ENCODE measurements at places on chromosomes 4 and X. TPM values are rescaled to one million over a fixed set of nuclear protein-coding genes. Genes with fewer than 3 reads are reported as not detected.

DNA sequence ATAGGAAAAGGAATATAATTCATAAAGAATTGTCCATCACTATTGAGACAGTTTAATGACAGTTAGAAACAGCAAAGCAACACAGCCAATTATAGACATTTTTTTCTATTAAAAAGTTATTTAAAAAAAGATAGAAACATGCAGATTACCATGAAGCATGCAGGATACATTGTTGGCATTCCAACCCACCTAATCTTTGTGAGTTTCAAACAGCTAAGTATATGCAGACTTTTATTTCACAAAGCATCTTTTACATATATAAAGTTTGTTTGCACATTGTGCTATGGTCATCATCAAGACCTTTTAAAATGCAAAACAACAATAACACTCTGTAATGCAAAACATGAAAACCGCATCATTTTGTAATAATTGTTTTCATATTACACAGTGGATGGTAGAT lies 125.9 kb upstream of the ETNPPL start:
- no peak for DNase-seq

- no peak for DNase-seq
These were observed 58.1 kb downstream of the ADGRG2 start for GRCh38 chrX:19064175-19064574.

DNA sequence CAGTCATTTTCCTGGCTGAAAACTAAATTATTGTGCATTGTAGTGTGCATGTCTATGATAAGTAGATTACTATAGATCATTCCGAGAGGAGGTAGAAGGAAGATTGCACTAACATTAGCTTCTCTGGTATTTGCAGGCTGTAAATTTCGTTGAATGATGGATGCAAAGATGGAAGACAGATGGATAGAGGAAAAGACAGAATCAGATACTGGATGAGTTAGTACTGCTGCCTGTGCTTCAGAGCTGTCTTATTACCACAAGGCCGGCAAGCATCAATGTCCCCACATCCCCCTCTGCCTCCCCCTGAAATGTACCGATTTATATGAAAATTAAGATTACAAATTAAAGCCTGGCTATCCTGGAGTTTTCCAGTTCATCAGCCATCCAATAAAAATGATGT lies 17.7 kb downstream of the NAA11 start:
- no peak for DNase-seq

- DNase-seq = no peak
These were observed 18.0 kb upstream of the STAG2 start for GRCh38 chrX:123943488-123943887.

The CPE gene
- 224 TPM for total RNA-seq

DNA sequence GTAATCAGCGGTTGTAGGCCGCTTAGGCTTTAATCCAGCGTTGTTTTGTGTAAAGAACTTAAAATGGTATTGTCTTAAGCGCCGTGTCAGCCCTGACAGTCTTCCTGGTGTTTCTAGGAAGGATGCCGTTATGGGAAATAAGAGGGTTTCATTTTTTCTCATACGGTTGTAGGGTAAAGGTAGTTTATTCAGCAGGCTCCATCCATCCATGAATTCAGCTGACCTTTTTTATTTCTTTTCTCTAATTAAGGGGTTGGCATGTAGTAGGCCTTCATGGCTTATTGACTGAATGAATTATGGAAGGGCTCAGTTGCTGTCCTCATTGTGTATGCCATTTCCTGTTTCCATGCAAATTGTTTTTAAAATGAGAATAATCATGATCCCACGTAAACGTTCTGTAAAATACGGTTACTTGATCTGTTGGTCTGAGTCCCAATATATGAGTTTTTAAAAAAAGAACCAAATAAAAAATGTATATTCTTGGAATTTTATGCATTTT lies 693 bp downstream of the OCIAD1 start:
- no peak for DNase-seq

DNA sequence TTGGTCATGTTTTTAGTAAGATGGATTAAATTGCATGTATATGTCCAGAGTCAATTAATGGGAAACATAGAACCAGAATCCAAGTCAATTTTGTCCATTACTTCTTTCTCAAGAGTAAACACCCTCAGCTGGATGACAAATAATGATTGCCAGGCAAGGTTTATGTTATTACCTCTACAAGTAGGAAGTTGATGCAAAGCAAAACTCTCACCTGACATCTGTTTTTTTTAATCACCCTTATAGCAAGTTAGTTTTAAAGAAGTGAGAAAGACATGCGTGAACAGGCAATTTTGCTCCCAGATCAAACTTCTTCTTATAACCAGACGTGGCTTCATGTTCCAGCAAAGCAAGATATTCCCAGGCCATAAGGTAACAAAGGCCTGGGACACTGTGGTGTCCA lies 348.5 kb upstream of the FTHL17 start:
- DNase-seq = no peak

DNA sequence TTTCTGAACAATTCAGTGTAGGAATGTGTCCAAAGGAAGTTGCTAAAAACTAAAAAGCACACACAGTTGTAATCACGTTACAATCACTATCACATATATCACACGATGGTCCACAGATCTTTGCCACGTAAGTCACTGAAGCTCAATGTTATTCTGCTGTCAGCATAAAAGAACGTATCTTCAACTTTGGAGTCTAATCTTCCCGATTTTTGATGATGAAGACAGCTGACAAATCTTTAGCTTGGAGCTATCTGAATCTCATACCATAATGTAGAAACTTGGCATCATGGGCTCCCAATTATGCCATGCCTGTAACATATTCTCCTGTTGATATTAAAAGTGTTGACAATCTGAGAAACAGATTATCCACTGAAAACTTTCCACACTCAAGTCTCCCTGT lies 158.4 kb downstream of the UBE2NL start:
- no peak for DNase-seq

The PHOX2B gene
- total RNA-seq = not detected

DNA sequence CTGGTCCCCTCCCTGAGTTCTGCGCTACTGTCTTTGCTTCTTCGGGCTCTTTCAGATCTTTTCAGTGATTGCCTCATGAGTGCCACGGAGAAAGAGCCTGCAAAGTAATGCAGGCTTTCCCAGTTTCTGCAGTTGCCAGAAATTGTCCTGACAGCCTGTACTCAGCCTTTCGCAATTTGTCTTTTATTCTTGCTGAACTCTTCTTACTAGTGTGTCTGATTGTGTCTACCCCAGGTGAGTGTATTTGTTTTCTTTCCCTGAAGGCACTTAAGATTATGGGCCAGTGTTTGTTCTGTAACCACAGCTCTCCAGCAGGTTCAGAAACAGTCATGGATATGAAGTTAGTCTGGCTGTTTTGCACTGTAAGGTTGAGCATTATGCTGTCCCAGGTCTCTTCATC lies 47.1 kb downstream of the FAM193A start:
- no peak for DNase-seq

DNA sequence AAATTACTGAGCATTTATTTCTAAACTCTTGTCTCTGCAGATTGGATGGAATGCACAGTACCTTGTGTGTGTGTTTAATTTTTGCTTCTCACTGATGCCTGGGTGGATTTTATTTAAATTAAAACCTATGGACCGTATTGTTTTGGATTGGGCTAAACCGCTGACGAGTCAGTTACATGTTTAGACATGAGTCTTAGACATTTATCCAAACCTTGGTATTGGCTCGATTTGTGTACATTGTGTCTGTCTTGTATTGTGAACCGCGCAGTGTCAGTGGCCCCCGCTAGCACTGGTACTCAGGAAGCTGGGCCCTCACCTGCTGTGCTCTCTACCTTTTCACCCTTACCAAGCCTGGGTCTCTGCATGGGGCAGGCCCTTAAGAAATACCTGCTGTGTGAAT lies 40.8 kb upstream of the TADA2B start:
- DNase-seq = no peak

GRCh38 chrX:132488180-132488705 lies 595 bp downstream of the MBNL3 start:
- DNase-seq = no peak

The SLC2A9 gene
- 6.6 TPM for total RNA-seq

GRCh38 chr4:9904976-9905587 lies 116.2 kb downstream of the SLC2A9 start:
- no peak for DNase-seq

The FATE1 gene
- not detected for total RNA-seq

GRCh38 chr4:70623323-70623722 lies 5.2 kb upstream of the ENAM start:
- no peak for DNase-seq

The TMEM271 gene
- not detected for total RNA-seq

DNA sequence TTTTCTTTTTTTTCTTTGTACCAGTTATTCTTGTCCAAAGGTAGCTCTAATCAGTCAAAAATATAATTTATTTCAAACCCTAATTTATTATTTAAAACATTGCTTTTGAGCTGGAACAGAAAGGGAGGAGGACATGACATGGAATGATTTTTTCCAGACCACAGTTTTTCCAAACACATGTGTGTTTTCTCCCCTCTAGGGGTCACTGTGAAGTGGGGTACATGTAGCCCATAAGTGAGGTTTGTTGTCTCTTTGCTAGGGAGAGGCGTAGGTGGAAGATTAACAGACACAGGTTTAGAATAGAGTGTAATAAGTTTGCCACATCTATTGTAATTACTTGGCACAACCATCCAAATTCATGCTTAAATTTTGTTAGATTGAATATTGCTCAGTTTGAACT lies 83.0 kb downstream of the TNIP2 start:
- no peak for DNase-seq

The HSFX2 gene
- total RNA-seq = 0.63 TPM

DNA sequence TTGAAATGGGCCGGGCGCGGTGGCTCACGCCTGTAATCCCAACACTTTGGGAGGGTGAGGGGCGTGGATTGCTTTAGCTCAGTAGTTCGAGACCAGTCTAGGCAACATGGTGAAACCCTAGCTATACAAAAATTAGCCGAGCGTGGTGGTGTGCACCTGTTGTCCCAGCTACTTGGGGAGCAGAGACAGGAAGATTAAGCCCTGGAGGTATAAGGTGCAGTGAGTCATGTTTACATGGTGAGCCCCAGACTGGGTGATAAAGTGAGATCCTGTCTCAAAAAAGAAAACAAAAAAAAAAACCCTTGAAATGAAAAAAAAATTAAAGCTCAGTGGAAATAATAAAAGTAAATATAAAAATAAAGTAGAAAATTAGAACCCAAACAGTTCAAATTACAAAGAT lies 6.9 kb upstream of the XAGE2 start:
- DNase-seq = no peak

The SPATA4 gene
- not detected for total RNA-seq

The EVC gene
- 29.3 TPM for total RNA-seq

- no peak for DNase-seq
These were observed 461.4 kb downstream of the MID1IP1 start for GRCh38 chrX:39262641-39263040.

DNA sequence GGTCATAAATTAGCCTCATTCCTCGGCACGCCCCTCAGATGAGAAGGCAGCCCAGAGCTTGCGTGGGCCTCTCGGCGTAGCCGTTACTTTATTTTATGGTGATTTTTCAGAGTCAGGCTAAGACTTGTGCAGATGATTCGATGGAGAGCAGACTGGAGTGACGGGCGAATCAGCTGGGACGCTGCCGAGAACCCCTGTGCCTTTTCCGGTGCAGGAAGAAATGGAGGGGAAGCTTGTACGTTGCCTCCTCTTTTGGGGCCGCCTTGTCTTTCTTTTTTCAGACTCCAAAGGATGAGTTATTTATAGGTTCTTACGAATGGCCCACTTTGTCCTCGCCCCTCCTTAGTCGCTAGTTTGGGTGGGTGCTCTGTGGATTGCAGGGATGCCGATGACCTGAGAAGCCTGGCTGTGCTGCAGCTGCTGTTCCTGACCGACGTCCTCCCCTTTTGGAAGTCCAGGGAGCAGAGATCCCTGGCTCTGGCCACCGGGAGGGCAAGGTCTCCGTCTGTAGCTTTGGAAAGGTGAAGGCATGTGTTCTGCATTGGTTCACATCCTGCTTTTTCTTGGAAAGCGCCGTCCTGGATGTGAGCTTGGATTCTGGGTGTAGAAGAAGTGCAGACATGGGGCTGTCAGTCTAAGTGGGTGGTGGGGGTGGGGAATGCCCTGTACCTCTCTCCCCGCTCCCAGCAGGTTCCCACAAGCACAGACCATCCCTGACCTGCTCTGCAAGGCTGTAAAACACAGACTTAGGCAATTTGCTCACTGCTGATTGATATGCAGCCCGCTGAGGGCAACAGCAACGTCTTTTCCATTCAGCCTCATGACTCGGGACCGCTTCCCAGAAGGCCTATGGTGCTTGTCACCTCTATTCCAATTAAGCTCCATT lies 9.3 kb downstream of the SORCS2 start:
- DNase-seq = no peak

- no peak for DNase-seq
These were observed 301.8 kb upstream of the CTSO start for GRCh38 chr4:156255230-156256007.

DNA sequence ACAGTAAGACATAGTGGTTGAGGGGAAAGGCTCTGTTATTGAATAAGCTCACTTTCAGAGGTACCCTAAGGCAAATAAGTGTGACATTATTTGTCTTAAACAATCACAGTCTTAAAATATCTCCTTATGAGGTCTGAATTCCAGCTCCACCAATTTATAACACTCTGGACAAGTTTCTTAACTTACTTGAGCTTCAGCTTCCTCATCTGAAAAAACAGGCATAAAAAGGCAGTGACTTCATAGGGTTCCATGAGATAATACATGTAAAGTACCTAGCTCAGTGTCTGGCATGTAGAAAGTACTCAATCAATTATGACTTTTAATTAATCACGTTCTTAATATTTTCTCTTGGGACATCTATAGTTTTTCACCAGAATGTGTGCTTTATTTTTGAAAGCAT lies 202.5 kb downstream of the RASL11B start:
- DNase-seq = no peak

The MTMR8 gene
- total RNA-seq = 2.0 TPM

DNA sequence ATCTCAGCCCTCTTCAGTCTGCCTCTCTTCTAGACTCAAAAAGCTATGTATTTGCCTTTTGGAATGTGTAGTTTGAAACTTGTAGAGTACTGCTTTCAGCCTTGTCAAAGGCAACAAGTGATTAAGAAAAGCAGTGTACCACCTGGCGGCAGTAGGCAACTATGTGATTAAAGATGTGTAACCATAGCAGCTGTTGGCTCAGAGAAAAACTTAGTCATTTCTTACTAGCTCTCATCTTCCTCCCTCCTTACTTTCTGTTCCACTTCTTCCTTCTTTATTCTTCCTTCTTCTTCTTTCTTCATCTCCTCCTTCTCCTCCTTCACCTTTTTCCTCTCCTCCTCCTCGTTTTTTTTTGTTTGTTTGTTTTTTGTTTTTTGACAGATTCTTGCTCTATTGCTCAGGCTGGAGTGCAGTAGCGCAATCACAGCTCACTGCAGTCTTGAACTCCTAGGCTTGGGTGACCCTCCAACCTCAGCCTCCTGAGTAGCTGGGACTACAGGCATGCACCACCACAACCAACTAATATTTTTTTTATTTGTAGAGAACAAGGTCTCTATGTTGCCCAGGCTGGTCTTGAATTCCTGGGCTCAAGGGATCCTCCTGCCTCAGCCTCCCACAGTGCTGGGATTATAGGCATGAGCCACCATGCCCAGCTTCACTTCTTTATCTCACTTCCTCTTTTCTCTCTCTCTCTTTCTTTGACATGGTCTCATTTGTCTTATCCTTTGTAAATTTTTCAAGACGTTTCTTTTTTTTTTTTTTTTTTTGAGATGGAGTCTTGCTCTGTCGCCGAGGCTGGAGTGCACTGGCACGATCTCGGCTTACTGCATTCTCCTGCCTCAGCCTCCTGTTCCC lies 32.6 kb downstream of the ABHD18 start:
- no peak for DNase-seq

The RNF128 gene
- not detected for total RNA-seq

The CITED1 gene
- total RNA-seq = 5.0 TPM

All from omental fat pad (tissue), 4 donors.